ENCODE measurements at places on chromosomes 3 and 15. TPM values are rescaled to one million over a fixed set of nuclear protein-coding genes. Genes with fewer than 3 reads are reported as not detected.

DNA sequence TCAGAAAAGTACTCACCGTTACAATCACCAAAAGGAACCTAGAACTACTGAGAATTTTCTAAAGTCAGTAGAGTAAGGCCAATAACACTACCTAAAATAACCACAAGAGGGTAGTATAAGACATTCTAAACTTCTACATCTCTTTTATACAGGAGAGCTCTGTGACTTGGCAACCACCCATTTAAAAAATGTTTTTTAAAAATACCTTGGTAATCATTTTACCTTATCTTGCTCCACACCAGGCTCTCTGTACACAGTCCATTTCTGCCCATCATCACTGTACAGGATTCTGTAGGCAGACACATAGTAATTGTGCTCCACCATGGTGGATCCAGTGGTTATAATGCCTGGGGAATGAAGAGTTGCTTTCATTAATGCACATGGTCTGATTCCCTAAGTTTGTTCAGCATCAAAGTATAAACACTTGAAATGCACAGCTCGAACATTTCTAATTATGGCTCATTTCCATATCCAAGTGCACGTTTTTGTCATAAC lies 54.5 kb downstream of the ST3GAL6 start:
- H3K27ac ChIP-seq, result no peak overlapping the region
- peaks cover 8% of the 10 kb centered on the region for H3K4me1 ChIP-seq
- no peak overlapping the region for H3K4me3 ChIP-seq
- DNase-seq, result peak; percentile 76
- no peaks in the 10 kb centered on the region for H3K27me3 ChIP-seq
- H3K36me3 ChIP-seq, result peaks cover 22% of the 10 kb centered on the region

GRCh38 chr3:104896624-104897023 lies 470.1 kb upstream of the ALCAM start:
- H3K27ac ChIP-seq, result no peak overlapping the region
- H3K27me3 ChIP-seq, result no peaks in the 10 kb centered on the region
- no peak for DNase-seq
- H3K36me3 ChIP-seq, result no peaks in the 10 kb centered on the region
- H3K4me1 ChIP-seq, result no peaks in the 10 kb centered on the region

The LMAN1L gene
- total RNA-seq, result 83.5 TPM

GRCh38 chr3:139326131-139326530 lies 17.7 kb upstream of the MRPS22 start:
- H3K36me3 ChIP-seq, result no peaks in the 10 kb centered on the region
- H3K4me1 ChIP-seq, result peaks cover 9% of the 10 kb centered on the region
- H3K4me3 ChIP-seq, result no peak overlapping the region
- no peak for DNase-seq

The MME gene
- 16.5 TPM for total RNA-seq

GRCh38 chr3:14480207-14481017 lies 59.7 kb downstream of the GRIP2 start:
- H3K36me3 ChIP-seq, result peaks cover 100% of the 10 kb centered on the region
- no peak for DNase-seq
- H3K27me3 ChIP-seq, result no peaks in the 10 kb centered on the region
- no peak overlapping the region for H3K27ac ChIP-seq
- no peak overlapping the region for H3K4me3 ChIP-seq
- no peaks in the 10 kb centered on the region for H3K4me1 ChIP-seq

The HTR3E gene
- not detected for total RNA-seq

GRCh38 chr3:46881596-46882376 lies 4.3 kb downstream of the PTH1R start:
- peak overlapping the region; percentile 76 for H3K4me3 ChIP-seq
- DNase-seq, result no peak
- peak overlapping the region; percentile 83 for H3K27ac ChIP-seq

DNA sequence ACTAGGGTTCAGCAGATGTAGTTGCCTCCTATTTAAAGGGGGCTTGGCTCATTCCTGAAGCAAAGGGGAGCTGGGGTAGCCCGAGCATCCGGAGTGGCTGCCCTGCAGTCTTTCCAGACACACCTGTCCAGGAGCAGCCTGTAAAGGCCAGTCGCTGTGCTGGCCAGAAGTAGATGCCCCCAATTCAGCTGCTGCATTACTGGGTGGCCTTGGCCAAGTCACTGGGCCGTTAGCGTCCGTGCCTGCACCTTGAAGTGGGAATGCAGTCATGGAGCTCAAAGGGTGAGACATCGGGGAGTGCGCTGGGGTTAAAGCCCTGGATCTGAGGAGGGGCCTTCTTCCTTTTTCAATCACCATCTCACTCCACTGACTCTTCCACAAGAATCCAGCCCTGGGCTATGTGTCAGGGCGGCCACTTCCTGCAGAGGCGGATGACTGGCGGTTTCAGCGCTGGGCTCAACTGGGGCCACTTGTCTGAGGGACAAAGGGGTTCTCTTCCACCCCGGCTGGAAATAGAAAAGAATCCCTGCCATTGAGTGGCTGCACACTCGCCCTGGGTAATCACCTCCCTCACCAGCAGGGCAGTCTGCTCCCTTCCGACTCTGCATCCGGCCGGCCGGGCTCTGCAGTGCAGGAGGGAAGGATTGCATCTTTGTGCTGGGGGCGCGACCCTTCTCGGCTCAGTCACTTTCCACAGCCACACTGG lies 11.8 kb downstream of the ALDH1A3 start:
- H3K4me1 ChIP-seq, result no peaks in the 10 kb centered on the region
- no peaks in the 10 kb centered on the region for H3K36me3 ChIP-seq
- DNase-seq, result peak; percentile 17
- peaks cover 22% of the 10 kb centered on the region for H3K27me3 ChIP-seq
- no peak overlapping the region for H3K4me3 ChIP-seq

- H3K4me3 ChIP-seq, result no peak overlapping the region
- H3K27ac ChIP-seq, result peak overlapping the region; percentile 4
- H3K4me1 ChIP-seq, result peaks cover 66% of the 10 kb centered on the region
- DNase-seq, result peak; percentile 45
- peaks cover 30% of the 10 kb centered on the region for H3K27me3 ChIP-seq
Observed at GRCh38 chr15:65085990-65086679, 9.6 kb downstream of the KBTBD13 start.

DNA sequence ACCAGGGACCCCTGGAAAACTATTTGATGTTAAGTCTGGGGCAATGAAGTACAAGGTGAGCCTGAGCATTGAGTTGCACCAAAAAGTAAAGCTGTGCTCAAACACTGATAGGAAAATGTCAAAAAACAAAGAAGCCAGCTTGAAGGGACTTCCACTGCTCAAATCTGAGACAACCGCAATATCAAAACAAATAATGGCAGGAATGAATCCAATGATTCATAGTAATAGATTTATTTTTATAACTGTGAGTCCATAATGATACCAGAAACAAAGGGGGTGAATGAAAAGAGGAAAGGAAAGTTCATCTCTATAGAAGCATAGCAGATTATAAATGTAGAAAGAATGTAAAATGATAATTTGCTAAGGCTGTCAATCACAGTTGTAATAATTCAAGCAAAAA lies 237.3 kb upstream of the ZBTB20 start:
- H3K36me3 ChIP-seq, result no peaks in the 10 kb centered on the region
- H3K4me1 ChIP-seq, result no peaks in the 10 kb centered on the region
- H3K27me3 ChIP-seq, result no peaks in the 10 kb centered on the region
- no peak overlapping the region for H3K4me3 ChIP-seq

DNA sequence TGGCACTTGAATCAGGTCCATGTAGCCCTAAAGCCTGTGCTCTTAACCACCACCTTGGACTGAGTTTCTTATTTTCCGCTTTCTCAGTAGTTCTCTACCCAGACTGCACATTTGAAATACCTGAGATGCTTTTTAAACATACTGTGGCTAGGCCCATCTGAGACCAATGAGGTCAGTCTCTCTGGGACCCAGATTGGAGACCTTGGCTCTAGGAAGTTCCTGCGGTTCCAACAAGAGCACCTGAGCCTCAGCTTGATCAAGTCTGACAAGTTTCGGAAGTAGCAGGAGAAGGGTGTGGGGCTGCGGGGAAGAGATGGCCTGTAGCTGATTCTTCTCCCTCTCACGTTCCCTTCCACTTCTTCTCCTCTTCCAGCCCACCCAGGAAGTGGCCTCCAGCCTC lies 11.5 kb upstream of the TSEN2 start:
- DNase-seq, result no peak
- no peak overlapping the region for H3K27ac ChIP-seq
- peaks cover 17% of the 10 kb centered on the region for H3K4me1 ChIP-seq
- H3K27me3 ChIP-seq, result no peaks in the 10 kb centered on the region
- no peaks in the 10 kb centered on the region for H3K36me3 ChIP-seq
- no peak overlapping the region for H3K4me3 ChIP-seq

- no peaks in the 10 kb centered on the region for H3K27me3 ChIP-seq
- H3K4me1 ChIP-seq, result no peaks in the 10 kb centered on the region
- H3K4me3 ChIP-seq, result no peak overlapping the region
Observed at GRCh38 chr3:150302246-150302645, 105.9 kb upstream of the TSC22D2 start.

DNA sequence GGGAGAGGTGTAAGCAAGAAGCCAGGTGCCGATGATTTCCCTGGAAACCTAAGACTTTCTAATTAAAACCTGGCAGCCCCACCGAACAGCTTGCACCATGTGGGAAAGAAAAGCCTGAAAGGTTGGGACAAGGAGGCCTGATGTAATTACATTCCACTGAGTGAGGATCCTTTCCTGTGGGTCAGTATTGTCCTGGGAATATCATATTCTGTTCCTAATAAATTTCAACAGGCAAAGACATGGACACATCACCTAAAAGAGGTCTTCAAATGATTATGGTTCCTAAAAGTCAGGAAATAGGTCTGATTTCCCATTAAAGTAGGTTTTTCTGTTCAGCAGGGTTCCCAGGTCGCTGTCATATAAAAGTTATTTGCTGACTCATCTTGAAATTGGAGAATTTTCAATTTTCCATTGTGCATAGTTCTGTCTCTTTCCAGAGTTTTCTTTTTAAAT lies 58.5 kb downstream of the DUT start:
- no peaks in the 10 kb centered on the region for H3K27me3 ChIP-seq
- peak; percentile 47 for DNase-seq

The BFSP2 gene
- not detected for total RNA-seq

GRCh38 chr3:4935347-4935746 lies 43.9 kb upstream of the BHLHE40 start:
- H3K4me3 ChIP-seq, result no peak overlapping the region
- H3K36me3 ChIP-seq, result no peaks in the 10 kb centered on the region
- no peak overlapping the region for H3K27ac ChIP-seq
- H3K27me3 ChIP-seq, result no peaks in the 10 kb centered on the region

The P2RY1 gene
- total RNA-seq, result under 0.01 TPM

DNA sequence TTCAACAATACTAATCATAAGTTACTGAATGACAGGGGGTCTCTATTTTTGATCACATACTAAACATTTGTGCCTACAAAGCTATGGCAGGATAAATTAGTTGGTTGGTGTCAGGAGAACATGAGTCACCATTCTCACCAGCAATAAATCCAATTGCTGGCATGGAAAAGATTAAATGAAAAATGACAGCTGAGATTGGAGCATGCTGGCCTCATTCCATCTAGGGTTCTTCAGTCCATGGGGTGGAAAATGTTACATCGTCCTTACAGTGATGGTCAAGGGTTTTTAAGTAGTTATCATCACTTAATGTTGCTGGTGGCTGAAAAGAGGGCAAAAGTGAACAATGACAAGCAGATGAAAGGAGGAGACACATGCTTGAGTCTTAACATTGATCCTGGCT lies 180.1 kb upstream of the BCL6 start:
- no peak overlapping the region for H3K27ac ChIP-seq
- H3K4me1 ChIP-seq, result peaks cover 21% of the 10 kb centered on the region
- H3K27me3 ChIP-seq, result no peaks in the 10 kb centered on the region
- no peaks in the 10 kb centered on the region for H3K36me3 ChIP-seq
- DNase-seq, result no peak

DNA sequence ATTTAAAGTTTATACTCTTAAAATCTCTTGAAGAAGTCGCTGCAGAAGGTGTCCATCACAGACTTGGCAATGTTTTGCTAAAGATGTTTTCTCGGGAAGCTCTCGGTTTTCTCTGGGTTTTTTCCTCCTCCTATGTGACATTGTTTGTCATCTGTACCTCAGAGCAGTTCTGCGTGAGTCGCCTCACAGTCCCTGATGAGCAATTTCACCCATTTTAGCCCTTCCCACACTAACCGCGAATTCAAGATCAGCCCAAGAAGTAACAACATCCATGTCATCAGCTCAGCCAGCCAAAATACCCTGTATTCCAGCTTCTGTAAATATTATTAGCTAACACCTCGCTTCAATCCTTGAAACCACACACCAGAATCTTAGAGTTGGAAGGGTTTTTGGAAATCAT lies 224.3 kb upstream of the SETMAR start:
- no peak overlapping the region for H3K27ac ChIP-seq
- H3K36me3 ChIP-seq, result no peaks in the 10 kb centered on the region
- H3K4me1 ChIP-seq, result no peaks in the 10 kb centered on the region
- no peak for DNase-seq
- no peaks in the 10 kb centered on the region for H3K27me3 ChIP-seq
- no peak overlapping the region for H3K4me3 ChIP-seq

DNA sequence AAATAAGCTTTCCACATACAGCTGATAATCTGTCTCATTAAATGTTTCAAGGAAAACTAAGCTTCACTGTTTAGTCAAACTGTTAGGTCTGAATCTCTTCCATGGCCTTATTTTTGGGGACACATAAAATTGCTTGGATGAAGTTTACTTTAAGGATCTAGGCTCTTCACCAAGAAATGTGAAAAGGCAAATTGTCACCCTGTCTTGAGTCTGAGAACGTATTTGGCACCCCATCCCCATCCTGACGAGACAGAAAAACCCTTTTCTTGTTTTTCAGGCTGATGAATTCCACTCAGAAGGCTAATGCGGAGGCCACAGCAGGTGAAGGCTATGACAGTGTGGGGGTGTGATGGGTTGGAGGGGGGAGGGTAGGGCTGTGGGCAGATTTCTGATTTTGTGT lies 226.6 kb downstream of the GREM1 start:
- H3K36me3 ChIP-seq, result no peaks in the 10 kb centered on the region
- H3K27ac ChIP-seq, result no peak overlapping the region
- peaks cover 5% of the 10 kb centered on the region for H3K4me1 ChIP-seq
- no peak for DNase-seq

- no peak for DNase-seq
- peaks cover 15% of the 10 kb centered on the region for H3K4me1 ChIP-seq
- no peak overlapping the region for H3K4me3 ChIP-seq
- H3K27me3 ChIP-seq, result no peaks in the 10 kb centered on the region
Observed at GRCh38 chr3:143590660-143591059, 257.6 kb downstream of the SLC9A9 start.

DNA sequence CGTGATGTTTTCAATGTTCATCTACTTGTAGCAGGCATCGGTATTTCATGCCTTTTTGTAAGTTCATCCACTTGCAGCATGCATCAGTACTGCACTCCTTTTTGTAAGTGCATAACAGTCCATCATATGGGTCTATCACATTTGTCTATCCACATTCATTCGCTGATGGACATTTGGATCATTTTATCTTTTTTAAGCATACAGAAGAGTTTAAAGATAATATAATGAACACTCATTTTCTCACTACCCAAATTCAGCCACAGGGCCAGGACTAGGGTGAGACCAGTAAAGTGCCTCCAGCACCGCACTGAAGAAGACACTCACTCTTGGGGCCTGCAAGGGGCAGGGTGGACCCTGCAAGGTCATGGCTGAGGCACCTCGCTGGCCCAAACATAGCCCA lies 309.6 kb downstream of the UACA start:
- peaks cover 2% of the 10 kb centered on the region for H3K27me3 ChIP-seq
- no peaks in the 10 kb centered on the region for H3K36me3 ChIP-seq
- no peak for DNase-seq
- peaks cover 16% of the 10 kb centered on the region for H3K4me1 ChIP-seq
- no peak overlapping the region for H3K27ac ChIP-seq

The UROC1 gene
- total RNA-seq, result not detected

- no peaks in the 10 kb centered on the region for H3K27me3 ChIP-seq
- no peak for DNase-seq
- no peak overlapping the region for H3K27ac ChIP-seq
- peaks cover 5% of the 10 kb centered on the region for H3K4me1 ChIP-seq
- no peaks in the 10 kb centered on the region for H3K36me3 ChIP-seq
Observed at GRCh38 chr3:56700151-56700550, 17.1 kb upstream of the TASOR start.
